ENCODE measurements at places on chromosomes 1 and 21.

DNA sequence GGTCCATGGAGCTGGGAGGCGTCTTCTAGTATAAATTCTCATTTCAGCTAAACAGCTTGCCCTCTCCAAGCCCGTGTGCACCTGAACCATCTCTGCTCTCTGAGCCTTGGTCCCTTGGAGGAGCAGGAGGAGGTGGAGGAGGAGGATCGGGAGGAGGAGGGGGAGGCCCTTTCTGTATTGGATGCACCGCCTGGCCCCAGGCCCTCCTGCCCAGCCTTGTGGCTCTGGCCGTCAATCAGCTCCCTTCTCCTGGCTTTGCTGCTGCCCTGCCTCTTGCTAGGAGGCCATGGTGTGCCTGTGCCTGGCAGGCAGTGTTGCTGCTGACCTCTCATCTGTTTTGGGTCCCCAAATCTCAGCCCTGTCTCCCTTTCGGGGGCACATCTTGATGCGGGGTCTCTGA lies 9.0 kb downstream of the COL18A1 start:
- DNase-seq: no peak

DNA sequence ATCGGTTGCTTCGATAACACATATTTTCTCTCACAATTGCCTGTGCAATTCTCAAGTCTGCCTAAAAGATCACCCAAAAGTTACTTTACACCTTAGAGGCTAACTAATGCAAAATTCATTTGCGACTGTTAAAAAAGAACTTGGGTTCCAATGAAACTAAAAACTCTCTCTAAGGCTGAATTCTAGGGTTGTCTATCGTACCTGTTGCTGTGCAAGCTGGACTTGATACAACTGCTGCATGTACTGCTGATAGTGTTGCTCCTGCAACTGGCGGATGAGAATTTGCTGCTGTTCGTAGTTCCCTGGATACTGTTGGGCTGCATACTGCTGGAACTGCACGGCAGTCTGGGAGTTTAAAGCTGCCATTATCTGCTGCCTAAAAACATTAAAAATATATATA lies 27.6 kb downstream of the ACBD3 start:
- DNase-seq: no peak

- DNase-seq: no peak
These were observed 28.0 kb upstream of the PLEKHG5 start for GRCh38 chr1:6519491-6519934.

- DNase-seq: no peak
These were observed 26.5 kb upstream of the SLC45A3 start for GRCh38 chr1:205706601-205707502.

GRCh38 chr1:83123019-83123418 lies 875.9 kb downstream of the TTLL7 start:
- no peak for DNase-seq

DNA sequence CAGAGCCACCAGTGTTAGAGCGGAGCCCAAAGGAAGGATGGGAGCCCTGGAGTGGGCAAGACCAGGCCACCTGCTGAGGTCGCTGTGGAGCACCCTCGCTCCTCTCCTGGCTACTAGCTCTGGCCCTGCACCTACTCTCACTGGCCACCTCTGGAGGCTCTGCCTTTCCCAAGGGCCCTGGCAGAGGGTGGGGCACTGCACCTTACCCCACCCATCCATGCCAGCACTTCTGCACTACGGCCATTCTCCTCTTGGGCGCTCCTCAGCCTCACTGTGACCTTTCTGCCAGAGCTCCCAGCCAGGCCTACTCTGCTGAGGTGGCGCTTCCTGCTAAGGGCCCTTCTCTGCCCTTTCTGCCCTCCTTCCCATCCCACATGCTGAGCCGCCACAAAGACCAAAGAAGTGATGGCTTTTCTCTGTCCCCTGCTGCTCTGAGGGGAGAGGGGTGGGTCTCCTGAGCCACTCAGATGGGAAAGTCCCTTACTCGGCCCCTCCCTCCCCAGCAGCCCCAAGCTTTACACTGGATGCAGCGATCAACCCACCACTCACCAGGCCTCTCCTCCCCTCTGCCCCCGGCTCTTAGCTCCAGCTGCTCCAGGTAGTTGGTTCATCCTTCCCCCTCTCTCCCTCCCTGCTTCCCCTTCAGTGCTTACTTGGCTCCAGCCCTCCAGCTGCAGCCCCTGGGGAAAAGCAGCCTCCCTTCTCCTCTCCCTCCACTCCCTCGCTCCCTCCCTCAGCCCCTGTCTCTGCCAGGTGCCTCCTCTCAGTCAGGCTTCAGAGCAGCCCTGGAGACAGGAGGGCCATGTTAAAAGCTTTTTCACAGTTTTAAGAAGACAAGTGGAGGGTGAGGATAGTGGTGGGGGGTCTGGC lies 14.8 kb upstream of the TMEM222 start:
- DNase-seq: peak; percentile 71

DNA sequence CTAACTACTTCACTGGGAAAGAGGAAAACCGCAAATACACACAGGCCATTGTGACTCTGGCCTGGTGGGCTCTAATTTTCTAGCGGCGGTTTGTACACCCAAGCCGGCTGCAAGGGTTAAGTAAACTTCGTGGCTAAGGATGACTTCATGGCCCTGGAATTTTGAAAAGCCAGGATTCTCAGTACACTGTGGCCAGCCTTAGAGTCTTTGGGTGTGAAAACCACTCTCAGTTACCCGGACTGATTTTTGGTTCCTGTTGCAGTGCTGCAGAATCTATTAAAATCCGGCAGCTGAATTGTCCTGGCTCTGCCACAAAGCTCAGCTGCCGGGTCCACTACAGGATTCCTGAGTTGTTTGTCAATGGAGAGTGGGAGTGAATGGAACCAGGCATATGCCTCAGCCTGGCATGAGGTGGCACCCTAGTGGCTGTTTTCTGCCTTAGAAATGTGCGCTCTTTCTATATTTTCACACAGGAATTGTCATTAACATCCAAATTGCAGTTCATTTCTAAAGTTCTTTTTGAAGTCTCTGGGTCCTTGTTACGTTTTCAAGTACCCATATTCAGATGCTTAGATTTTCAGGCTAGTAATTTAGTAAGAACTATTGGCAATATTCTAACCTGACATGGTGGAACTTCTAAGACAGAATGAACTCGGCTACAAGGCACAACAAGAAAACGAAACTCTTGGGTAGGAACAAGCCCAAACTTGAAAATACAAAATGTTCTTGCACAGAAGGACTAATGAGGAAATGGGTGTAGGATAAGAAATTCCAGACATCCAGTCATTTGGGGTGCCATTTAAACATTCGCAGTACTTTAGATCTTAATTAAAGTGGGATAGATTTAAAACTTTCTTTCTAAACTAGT lies 255.9 kb downstream of the NFIA start:
- DNase-seq: peak; percentile 74

DNA sequence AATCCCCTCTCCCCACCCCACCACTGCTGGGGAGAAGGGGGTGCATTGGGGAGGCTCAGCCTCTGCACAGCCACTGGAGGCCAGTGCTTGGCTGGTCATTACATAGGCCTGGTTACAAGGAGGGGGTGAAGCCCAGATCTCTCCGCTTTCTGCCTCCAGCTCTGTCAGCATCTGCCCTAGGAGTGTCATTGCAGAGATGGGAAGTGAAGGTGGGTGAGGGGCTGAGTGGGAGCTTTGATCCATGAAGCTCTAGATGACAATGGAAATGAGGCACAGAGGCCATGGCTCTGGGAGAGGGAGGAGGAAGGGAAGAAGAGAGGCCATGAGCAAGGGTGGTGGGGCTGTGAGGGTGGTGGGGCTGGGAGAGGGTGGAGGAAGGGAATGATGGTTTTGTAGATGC lies 411.6 kb downstream of the MATN1 start:
- DNase-seq: no peak

DNA sequence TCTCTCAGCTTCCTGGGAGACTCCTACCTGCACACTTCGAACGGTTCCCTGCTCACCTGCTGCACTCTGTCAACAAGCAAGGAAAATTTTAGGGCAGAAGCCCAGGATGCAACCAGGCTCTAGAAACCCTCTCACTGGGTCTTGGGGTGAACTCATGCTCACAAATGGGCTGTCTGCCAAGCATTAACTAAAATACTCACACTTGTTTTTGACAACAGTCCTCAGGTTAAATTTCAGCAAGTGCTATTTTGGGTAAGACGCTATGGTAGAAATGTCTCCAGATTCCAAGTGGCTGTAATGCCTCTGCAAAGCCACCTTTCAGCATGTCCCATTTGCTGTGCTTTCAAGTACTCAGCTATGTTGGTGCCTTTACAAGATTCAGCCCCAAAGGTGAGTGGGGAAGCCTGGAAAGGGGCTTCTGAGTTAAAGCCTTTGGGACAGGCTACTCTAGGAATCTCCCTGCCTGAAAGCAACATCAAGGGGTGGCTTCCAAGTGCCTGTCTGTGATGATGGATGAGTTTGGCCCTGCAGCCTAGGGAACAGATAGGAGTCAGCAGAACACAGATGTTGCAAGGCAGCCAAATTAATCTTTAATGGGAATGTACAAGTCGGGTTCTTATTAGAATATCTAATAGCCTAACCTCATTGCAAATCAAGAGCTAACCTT lies 211.9 kb upstream of the SPAG17 start:
- DNase-seq: no peak

DNA sequence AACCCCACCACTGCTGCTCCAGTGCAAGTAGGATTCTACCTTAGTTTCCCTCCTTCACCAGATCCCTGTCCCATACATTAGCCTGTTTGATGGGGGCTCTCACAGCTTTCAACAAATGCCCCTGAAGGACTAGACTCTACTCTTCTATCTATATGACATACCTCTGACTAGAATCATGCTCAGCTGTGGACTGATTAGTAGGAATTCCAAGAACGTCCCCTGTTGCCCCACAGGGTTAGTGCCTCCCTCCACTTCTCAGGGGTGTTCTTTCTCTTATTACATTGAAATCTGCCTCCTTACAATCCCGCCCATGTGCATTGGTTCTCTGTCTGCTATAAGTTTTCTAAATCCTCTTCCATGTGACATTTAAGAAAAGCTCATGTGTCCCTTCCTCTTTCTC lies 375.9 kb upstream of the DUSP10 start:
- DNase-seq: no peak

DNA sequence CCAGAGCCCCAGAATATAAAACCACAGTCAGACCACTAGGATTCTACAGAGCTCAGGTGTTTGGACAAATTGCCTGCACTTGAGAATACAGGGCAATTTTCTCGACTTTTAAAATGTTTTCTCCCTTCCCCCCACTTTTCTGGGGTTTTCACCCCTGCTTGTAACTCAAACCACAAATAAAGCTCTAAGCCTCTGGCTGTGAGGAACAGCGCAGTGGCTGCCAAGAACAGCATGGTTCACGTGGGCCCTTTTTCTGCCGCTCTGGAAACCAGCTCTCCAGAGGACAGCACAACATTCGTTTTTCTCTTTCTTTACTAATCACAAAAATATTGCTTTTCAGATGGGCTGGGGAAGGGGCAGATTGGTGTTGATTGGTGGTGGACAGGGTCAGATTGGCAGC lies 102.2 kb upstream of the JUN start:
- DNase-seq: no peak

DNA sequence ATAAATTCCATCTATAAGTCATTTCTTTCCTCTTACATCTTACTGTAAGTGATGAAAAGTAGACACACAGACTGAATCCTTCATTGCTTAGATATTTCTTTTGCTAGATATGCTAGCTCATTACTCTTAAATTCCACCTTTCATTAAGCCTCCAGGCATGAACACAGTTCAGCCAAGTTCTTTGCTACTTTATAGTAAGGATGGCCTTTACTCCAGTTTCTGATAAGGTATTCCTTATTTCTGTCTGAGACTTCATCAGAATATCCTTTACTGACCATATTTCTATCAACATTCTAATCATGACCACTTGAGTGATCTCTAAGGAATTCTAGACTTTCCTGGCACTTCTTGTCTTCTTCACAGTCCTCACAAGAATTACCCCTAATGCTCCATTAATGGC lies 191.7 kb upstream of the KCTD3 start:
- no peak for DNase-seq

- DNase-seq: no peak
These were observed 74.4 kb upstream of the TIAM1 start for GRCh38 chr21:31418377-31419001.

GRCh38 chr21:34544032-34544496 lies 32.1 kb upstream of the KCNE1 start:
- no peak for DNase-seq

DNA sequence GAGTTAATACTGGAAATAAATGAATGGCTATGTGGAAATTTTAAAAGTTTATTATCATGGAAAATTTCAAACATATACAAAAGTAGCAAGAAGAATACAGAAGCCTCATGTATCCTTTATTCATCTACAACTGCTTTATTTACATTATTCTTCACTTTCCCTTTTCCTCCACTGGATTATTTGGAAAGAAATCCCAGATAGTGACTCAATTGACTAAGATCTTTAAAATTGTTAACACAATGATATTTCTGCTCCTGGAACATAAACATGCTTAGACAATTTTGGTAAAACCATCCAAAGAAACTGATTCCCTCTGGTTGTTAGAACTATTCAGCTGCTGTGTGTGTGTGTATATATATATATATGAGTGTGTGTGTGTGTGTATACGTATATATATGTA lies 116.2 kb downstream of the TGFB2 start:
- DNase-seq: no peak

GRCh38 chr1:156847591-156848460 lies 11.1 kb downstream of the INSRR start:
- DNase-seq: no peak

GRCh38 chr1:31315902-31316301 lies 19.1 kb downstream of the ZCCHC17 start:
- no peak for DNase-seq

- DNase-seq: no peak
These were observed 88.0 kb upstream of the CTTNBP2NL start for GRCh38 chr1:112307930-112308591.

- DNase-seq: peak; percentile 84
These were observed 21.9 kb downstream of the RD3 start for GRCh38 chr1:211469938-211470529.

Data from retina (tissue), 1 donor.